ENCODE measurements at places on chromosomes 6 and 20.
A peak's percentile ranks its signal among the peaks of the same experiment; 100 is the strongest.

GRCh38 chr20:23923891-23924435, 44.4 kb upstream of the CST5 start:
- no peak for DNase-seq

DNA sequence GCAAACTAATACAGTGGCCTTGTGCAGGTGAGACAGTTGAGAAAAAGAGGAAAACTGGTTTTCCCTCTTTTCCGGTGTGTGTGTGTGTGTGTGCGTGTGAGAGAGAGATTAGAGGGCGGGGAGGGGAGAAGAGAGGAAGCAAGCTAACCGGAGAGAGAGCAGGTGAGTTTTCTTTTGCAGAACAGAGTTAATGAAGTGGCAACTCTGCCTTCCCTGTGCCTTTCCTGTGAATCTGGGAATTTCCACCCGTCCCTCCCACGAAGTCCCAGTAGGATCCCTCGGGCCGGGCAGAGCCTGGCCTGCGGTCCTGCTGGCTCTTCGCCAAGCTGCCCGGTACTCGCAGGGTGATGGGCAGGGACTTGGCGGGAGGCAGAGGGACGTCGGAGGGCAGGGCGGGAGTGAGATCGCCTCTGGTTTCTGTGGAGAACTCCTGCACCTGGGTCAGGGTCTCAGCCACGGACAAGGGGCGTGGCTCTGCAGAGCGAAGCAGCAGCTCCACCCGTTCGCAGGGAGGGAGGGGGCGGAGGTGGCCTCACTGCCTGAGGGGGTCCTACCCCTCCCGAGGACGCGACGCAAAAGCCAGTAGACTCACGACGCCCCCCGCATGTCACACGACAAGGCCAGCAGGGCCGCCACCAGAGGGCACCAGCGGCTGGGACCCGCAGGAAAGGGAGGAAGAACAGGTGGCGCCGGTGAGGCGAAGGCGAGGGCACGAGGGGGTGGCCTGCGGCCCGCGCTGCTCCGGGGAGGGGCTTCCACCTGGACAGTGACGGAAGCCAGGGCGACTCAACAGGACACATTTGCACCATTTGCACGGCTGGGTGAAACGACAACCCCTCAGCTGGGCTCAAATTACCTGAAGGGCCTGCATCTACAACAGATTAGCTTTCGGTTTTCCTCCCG, 51.2 kb upstream of the RNF182 start:
- DNase-seq, result peak; percentile 80

DNA sequence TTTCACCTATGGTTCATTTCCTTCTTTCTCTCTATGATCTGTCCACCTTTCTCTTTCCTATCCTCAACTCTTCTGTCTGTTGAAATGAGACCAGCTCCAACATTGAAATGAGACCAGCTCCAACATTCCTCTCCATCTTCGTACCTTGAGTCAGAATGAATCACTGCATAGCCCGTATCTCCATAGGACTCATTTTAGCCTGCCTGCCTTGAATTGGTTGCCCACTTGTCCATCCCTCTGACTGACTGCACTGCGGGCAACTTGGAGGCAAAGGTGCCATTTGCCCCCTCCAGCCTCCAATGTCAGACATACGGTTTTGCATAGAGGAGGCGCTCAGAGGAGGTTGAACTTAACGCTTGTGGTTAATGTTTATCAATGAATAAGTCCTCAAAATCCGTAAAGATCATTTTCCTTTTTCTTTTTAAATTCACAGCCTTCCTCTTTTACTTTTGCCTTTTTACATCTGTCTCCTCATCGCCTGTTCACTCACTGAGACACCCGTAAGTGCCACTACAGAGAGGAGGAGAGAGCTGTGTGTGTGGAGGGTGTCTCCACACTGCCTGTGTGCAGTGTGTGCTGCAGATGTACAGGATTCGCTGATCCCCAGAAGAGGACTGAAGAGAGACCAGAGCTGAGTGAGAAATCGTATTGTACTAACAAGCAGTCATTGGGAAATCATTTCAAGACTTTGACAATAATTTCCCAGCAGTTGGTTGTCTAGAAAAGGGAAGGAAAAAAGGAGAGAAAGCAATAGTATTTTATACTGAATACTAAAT, 579.6 kb upstream of the MAP3K7 start:
- peak; percentile 0 for DNase-seq

GRCh38 chr20:16441546-16442164, 131.6 kb downstream of the KIF16B start:
- no peak for DNase-seq

DNA sequence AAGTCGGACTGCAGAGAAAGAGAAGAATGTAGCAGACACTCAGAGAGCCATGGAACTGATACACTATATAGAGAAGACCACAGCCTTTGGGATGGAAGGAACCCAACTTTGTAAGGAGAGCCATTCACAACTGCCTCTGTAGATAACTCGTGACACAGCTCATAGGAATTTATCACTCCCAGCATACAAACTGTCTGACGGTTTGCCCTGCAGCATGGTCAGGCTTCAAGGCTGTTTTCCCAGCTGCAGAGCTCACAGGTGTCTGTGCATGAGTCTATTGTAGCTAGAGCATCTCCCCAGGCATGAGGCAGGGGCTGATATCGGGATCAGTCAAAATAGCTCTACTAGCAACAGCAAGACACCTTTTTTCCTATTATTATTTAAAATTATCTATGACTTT, 130.5 kb upstream of the DTNBP1 start:
- no peak for DNase-seq

DNA sequence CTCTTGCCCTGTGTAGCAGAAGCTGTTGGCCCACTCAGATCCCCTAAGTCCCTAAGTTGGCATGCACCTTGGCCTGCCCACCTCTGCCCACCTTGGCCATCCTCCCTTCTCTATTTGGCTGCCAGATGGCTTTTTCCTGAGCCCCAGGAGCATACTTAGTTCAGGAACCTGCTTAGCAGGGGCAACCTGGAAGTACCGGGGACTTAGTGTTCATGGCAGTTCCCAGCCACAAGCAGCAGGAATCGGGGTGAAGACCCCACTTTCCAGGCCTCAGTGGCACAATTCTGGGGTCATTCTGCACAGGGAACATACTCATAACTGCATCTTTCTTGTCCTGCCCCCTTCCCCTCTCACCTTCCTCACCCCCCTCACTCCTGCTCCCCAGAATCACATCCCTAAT, 158.0 kb upstream of the PMEPA1 start:
- no peak for DNase-seq

DNA sequence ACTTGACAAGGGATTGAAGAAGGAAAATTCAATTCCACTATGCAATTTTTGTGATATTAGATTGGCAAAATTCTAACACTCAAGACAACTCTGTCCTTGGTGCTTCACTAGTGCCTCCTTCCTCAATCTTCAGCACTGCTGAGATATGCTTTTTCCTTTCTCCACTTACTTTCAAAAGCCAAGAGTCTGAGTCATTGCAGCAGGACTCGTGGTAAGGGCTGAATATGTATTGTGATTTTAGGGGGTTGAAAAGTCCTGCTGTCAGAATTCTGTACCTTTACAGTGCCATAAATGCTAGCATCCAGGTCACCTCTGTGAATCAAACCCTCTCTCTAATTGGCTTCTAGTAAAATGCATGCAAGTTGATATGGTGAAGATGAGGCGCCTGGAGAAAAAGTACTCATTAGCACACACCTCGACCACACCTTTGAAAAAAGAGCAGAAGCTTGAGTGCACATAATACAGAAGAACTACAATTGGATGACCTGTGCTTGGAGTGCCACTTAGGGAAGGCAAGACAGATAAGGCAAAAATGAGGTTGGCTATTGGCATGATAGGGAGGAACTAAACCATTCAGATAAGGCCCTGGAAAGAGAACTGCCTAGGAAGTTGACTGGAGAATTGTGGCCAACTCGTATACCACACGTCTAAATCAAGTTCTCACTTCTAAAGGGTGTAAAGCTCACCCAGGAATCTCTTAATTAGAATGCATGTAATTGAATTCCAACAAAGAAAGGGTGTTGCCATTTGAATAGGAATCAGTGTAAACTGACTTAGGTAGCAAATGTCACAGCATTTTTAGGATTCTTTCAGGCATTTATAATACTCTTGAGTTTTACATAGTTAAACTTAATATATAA, 43.6 kb upstream of the FAM83B start:
- DNase-seq, result peak; percentile 15

DNA sequence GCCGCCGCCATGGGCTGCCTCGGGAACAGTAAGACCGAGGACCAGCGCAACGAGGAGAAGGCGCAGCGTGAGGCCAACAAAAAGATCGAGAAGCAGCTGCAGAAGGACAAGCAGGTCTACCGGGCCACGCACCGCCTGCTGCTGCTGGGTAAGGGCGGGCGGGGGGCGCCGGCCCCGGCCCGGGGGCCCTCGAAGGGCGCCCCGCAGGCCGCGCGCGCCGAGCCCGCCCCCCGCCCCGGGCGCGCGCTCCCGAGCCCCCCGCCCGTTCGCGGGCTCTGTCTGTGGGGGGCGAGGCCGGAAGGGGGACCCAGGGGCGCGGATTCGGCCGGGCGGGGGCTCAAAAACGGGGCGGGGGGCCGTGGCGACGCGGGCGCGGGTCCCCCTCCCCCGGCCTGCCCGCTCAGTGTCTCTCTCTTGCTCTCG, 39.2 kb downstream of the GNAS start:
- DNase-seq, result peak; percentile 61

- DNase-seq, result no peak
Measured at GRCh38 chr20:15597306-15597705, 975.9 kb downstream of the KIF16B start.

GRCh38 chr6:17091122-17091521, 10.7 kb upstream of the STMND1 start:
- no peak for DNase-seq

DNA sequence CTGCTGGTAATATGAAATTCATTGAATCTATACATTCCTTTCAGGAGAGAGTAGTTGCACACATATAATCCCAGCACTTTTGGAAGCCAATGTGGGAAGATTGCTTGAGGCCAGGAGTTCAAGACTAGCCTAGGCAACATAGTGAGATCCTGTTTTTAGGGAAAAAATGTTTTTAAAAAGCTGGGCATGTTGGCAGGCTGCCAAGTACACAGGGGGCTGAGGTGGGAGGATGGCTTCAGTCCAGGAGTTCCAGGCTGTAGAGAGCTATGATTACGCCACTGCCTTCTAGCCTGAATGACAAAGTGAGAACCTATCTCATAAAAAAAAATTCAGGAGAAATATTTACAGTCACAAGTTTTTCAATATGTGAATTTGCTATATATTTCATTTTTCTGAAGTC, 71.9 kb downstream of the GRM1 start:
- DNase-seq, result no peak

DNA sequence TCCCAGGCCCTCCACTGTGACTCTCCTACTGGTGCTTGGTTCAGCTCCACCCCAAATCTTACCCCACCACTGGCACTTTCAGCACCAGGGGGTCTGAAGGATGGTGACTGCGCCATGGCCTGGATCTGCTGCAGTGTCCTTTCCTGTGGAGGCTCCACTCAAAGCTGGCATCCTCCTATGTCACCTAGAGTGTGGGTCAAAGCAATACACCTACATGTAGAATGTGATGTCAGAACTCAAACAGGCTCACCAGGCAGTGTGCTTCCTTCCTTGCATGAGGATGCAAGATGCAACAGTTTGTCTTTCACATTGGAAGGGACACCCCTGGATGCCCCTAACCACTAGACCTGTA, 32.8 kb upstream of the MICB start:
- no peak for DNase-seq

Measured in H54 (cell line).